ENCODE measurements at places on chromosomes 2 and 18. TPM values are rescaled to one million over a fixed set of nuclear protein-coding genes. Genes with fewer than 3 reads are reported as not detected.

SYT4 gene
- not detected for polyA plus RNA-seq

ANKRD62 gene
- polyA plus RNA-seq: not detected

POTEI gene
- not detected for polyA plus RNA-seq

NRBP1 gene
- polyA plus RNA-seq: 128 TPM

SLC9A4 gene
- polyA plus RNA-seq: not detected

VIL1 gene
- not detected for polyA plus RNA-seq

DNA sequence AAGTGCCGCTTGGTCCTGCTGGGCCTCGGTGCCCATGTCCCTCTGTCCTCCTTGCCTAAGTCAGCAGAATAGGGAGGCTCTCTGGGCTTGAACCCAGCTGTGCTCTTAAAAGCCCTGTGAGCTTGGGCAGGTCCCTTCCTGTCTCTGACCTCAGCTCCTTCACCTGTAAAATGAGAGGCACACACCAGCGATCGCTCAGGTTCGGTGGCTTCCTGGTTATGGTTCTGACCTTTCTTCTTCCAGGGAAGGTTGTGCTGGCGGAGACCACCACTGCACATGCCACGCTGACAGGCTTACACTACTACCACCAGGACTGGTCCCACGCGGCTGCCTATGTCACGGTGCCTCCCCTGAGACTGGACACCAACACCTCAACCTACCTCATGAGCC, 36.1 kb upstream of the MAPRE3 start:
- no peak for DNase-seq

DNA sequence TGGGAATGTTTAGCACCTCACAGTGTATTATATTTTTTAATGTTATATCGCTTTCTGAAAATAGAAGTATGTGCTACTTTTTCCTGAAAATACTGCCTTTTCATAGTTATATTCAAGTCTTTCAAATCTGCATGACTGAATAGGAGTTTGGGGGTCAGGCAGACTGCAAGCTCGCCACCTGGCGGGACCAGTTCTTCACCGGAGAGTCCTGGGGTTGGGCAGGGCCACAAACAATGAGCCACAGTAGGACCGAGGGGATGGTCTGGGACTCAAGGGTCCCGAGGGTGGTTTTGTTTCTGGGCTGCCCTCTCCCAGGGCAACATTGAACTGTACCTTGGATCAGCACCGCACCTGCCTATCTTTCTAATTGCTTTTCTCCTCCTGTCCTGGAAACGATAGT, 70.6 kb downstream of the VWA3B start:
- no peak for DNase-seq

DNA sequence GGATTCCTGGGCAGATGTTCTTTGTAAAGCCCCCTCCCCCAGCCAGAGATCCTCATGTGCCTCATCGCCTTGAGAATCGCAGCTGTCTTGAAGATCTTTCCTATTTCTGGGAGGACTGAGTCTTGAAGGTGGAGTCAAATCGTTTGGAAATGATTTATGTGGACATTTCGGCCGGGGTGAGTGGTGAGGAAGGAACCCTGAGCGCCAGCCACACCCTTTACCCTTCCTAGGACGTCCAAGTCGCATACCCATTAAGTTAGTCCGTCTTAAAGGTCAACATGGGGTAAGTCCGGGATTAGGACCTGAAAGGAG, 84.9 kb upstream of the ZCCHC2 start:
- DNase-seq: no peak

DNA sequence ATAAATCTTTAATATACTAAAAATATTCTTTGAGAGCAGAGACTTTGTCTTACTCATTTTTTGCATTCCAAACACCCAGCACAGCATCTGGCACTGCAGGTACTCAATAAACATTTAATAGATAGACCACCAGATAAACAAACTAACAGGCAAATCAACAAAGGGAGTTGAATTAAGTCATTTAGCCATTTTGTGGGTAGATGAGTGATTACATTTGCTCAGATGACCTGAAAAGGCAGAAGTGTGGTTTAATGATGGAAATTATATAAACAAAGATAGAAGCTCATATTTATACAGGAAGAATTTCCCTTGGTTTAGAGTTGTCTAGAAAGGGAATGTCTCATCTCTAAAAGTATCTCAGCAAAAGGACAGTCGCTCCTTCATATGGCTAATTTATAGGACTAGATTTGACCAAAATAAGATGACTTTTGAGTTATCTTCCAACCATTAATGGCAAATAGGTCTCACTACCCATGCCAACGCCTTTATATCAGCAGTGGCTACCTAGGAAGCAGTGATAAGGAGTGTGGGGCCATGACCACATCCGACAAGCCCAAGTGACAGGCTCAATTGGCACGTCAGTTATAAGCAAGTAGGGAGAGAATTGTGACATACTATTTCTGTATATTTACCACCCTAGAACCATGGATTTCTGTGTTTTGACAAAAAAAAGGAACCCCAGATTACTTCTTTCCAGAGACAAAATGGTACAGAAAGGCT, 173.5 kb downstream of the ATAD2B start:
- DNase-seq: no peak

GRCh38 chr2:199057936-199058335, 399.8 kb downstream of the SATB2 start:
- DNase-seq: no peak

DNA sequence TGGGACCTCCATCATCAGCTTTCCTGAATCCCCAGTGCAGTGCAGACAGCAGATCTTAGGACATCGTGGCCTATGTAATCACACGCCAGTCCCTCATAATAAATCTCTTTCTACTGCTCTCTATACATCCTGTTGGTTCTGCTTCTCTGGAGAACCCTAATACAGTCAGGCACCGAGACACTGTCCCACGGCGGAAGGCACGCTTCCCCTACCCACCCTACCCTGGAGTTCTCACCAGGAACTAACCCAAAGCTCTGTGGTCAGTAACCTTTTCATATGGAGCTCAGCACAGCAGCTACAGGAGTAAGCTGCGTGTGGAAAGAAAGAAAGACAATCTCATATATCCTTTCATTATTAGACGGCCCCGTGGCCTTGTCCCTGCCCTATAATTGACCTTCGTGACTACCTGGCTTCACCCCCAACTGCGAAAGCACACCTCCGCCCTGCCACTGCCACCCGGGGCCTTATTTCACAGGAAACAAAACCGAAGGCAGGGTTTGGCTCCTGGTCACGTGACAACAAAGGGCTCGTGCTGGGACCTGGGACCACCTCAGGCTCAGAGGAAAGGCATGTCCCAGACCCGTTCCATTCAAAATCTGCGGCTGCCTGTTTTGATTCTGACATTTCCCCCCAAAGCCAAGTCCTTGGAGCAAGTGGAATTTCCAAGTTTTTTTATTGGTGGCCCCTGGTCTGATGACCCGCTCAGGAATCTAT, 99.7 kb upstream of the ODC1 start:
- no peak for DNase-seq

- DNase-seq: no peak
These were observed 101.7 kb downstream of the TTC32 start for GRCh38 chr2:19799881-19800780.

GRCh38 chr2:241904011-241904718, 34.6 kb downstream of the RTP5 start:
- DNase-seq: no peak

DNA sequence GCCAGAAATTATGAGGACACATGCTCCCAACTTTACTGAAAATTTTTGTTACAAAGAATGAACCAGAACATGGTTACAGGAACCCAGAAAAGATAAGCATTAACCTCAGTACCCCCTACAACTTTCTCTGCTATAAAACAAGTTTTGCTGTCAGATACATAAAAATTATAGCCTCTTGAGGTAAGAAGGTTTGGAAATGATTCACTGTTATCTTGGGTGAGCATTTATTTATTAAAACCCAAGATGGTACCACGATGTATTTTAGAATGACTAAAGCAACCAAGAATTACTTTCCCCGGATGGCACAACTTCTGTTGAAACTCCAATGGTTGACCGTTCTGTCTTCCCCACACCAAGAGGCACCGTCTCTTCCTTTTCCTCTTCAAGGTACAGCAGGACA, 72.9 kb downstream of the RBMS1 start:
- DNase-seq: no peak

GRCh38 chr18:32851936-32852335, 79.1 kb upstream of the KLHL14 start:
- no peak for DNase-seq

DNA sequence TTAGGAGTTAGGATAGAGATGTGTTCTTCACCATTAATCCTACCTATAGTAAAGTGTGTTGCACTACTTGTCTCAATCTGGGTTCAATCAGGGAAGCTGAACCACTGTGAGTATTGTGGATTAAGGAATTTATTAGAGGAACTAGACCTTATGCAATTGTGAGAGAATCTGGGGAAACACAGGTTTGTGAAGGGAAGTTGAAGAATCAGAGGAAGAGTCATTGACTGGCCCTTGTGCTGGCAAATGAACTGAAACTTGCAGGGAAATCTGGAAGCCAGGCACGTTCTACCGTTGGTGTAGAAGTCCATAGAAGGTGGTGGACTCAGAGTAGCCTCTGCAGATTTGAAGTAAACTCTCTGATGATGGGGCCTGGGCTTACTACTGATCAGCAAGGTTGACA, 44.7 kb upstream of the HK2 start:
- DNase-seq: no peak

- no peak for DNase-seq
These were observed 695 bp downstream of the RBFA start for GRCh38 chr18:80034852-80035406.

DNA sequence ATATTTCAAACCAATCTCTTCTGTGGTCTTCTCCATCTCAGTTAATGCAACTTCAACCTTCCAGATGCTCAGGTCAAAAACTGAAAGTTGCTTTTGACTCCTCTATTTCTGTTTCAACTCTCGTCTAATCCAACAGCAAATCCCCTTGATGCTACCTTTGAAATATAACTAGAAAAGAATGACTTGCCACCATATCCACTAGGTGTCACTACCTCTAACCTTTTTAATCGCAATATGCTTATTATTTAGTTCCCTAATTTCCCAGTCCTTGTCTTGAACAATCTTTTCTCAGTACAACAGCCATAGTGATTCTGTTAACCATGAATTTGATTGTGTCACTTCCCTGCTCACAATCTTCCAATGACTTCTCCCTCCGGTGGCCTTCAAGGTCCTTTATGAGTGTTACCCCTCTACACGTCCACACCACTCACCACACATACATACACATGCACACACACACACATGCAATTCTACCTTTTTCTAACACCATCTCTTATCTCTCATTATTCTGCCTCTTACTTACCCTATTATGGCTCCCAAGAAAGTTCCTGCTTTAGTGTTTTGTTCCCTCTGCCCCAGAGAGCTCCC, 245.5 kb upstream of the KCNJ3 start:
- no peak for DNase-seq

DNA sequence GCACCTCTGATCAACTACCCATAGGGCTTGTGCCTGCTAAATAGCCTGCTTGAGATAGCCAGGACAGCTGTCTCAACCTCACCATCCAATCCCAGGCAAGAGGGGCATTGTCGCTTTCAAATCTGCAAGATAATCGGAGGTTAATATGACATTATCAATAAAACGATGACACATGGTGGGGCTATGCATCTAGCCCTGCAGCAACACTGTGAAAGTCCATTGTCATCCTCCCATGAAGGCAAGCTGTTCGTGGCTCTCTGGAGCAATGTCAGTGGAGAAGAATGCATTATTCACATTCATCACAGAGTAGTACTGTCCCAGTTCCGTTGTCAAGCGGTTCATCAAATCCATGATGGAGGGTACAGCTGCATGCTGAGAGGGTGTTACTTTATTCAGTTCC, 18.9 kb upstream of the KLHL23 start:
- DNase-seq: no peak

GRCh38 chr2:195513119-195513518, 143.9 kb upstream of the SLC39A10 start:
- no peak for DNase-seq

- DNase-seq: no peak
These were observed 357.9 kb upstream of the NRP2 start for GRCh38 chr2:205324355-205324754.
